Stimulated activated CD4-positive, alpha-beta T cell treated with anti-CD3 and anti-CD28 coated beads, Interleukin-1b, Interleukin-23, amount 100 ng/mL, for 4 hours (primary cell): ENCODE measurements at places on chromosomes 12 and 14.

DNA sequence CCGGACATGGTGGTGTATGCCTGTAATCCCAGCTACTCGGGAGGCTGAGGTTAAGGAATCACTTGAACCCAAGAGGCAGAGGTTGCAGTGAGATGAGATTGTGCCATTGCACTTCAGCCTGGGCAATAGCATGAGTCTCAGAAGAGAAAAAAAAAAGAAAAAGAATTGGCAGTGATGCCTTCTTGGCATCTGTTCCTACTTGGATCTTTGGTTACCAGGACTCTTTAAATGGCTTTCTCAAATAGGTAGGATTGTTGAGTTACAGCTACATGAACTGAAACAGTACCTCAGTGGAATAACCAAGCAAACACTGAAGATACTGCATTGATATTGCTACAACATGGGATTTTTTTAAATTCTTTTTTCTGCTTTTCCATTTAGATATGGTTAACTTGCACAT, 136.8 kb downstream of the SAMD4A start:
- DNase-seq: no peak

GRCh38 chr12:69341328-69341727, 6.9 kb upstream of the LYZ start:
- no peak for DNase-seq

DNA sequence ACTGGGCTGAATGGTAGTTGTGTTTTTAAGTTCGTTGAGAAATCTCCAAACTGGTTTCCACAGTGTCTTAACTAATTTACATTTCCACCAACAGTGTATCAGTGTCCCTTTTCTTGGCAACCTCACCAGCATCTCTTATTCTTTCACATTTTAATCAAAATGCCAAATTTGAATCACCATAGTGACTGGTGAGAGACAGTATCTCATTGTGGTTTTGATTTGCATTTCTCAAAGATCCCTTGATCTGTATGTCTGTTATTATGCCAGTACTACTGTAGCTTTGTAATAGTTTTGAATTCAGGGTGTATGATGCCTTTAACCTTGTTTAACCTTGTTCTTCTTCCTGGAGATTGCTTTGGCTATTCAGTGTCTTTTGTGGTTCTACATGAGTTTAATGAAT, 2.2 kb upstream of the EIF2S3B start:
- no peak for DNase-seq

GRCh38 chr14:93977790-93978581, 1.6 kb upstream of the ASB2 start:
- DNase-seq: peak; percentile 51

- no peak for DNase-seq
Measured at GRCh38 chr12:19988948-19989347, 379.4 kb upstream of the PDE3A start.

DNA sequence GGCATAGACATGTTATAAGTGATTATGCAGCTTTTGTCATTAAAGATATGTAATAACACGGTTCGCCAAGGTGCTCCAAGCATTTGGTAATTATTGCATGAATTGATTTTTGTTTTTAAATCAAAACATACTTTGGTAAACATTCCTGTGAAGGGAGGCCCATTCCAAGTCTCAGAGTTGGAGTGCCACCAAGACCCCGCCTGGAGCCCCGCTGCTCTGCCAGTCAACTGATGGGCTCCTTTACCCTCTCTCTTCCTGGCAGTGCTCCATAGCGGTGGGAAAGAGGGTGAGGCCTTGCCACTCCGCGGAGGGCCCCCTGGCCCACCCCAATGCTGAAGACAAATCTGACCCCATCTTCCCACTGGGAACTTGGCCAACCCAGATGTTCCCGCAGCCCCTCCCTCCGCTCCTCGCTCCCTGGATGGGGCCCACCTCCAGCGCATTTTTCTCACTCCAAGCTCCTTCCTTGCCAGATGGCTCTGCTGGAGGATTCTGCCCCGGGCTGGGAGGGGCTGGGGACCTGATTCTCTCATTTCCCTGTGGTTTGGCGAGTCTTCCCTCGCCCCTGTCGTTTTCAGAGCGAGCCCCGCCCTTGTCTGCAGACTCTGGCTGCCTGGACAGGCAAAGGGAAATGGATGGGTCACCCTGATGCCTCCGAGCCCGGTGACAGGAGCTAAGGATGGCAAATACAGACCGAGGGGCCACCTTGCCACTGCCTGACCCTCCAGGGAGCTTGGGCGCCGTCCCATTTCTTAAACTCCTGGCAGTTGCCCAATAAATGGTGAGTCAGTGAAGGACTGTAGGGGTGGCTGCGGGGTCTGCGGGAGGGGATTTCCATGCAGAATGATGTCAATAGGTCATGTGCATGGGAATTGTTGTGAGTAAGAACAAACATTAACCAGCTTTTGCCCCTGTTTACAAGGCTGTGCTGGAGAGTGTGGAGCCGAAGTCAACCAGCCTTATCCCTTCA, 9.2 kb upstream of the PAPLN start:
- DNase-seq: no peak

DNA sequence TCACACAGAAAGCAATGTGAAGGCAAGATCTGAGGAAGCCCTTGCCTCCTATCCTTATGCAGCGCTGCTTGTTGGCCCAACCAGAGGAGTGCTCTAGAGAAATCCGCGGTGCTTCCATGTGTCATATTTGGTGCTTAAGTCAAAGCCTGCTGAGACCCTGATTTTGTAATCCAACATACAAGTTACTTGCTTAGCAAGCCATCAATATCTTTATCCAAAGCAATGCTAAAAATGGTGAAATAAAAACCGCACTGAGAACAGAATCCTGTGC, 250.0 kb downstream of the MED13L start:
- DNase-seq: no peak
